ENCODE measurements at places on chromosomes 1 and 21.

DNA sequence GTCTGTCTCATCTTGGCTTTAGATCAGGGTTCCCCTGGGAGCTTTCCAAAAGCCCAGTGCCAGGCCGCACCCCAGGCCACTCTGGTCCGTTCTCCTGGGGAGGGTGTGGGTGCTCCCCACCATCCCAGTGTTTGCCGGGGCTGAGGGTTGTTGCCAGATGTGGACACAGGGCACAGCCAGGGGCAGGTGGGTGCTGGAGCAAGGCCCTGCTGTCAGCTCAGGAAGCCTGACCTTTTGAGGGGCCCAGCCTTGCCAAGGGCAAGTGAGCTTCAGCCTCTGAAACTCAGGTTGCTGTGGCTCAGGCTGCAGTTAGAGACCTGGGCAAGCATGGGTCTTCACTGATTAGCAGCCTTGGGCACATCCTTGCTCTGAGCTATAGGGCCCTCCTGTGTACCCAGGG, 22.8 kb upstream of the ZBTB21 start:
- DNase-seq: no peak

DNA sequence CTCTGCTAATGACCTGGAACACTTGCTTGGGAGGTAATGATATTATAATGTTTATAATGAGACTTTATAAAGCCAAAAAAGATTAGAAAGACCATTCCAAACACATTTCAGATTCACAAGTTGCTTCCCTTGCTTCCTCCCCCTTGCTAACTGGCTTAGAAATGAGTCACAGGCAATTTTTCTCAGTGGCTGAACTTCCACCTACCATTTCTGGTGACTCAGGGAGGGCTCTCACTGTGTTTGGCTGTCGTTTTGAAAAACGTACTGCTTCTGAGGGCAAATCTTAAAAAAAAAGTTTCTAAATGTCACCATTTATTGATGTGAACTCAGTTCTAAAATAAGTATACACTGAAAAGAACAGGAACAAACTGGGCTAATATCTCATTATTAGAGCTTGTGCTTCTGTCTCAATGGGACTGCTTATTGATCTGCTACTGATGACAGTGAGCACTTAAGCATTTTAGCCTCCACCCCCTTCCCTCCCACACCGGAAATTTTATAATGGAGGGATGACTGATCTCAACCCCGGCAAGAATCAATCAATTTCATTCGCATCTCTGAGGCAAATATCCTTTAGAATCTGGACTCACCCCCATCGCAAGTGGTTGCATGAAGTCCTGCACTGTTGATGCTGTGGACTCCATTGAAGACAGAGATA, 278.3 kb downstream of the KCTD3 start:
- DNase-seq: no peak

GRCh38 chr1:240797050-240797449, 185.1 kb upstream of the GREM2 start:
- no peak for DNase-seq

GRCh38 chr1:212721388-212722247, 22.0 kb upstream of the BATF3 start:
- peak; percentile 49 for DNase-seq
